ENCODE measurements at places on chromosomes 6 and 20. TPM values are rescaled to one million over a fixed set of nuclear protein-coding genes. Genes with fewer than 3 reads are reported as not detected.

DNA sequence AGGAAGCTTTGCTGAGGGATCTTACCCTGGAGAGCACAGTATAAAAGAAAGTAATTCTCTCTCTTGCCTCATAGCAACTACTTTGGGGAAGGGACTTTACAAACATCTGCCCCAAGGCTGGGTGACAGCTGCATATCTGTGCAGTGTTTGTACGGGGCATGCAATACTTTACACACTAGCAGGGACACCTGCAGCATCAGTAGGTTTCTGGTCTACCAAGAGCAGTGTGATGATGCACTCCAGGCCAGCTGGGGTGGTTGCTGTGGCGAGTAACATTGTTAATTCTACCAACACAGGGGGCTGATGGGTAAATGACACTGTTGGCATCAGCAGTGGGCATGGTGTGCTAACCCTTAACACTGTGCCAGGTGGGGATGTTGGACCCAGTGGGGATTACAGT is 48.0 kb downstream of the ADTRP start:
- no peaks in the 10 kb centered on the region for H3K27me3 ChIP-seq
- no peak overlapping the region for H3K27ac ChIP-seq
- no peak for DNase-seq

GRCh38 chr6:2791450-2791974 is 26.3 kb downstream of the WRNIP1 start:
- peak overlapping the region; percentile 85 for H3K27ac ChIP-seq
- H3K36me3 ChIP-seq, result no peaks in the 10 kb centered on the region
- no peak overlapping the region for H3K4me3 ChIP-seq
- H3K27me3 ChIP-seq, result no peaks in the 10 kb centered on the region
- DNase-seq, result no peak
- no peaks in the 10 kb centered on the region for H3K4me1 ChIP-seq

- no peak overlapping the region for H3K27ac ChIP-seq
- H3K36me3 ChIP-seq, result no peaks in the 10 kb centered on the region
- DNase-seq, result no peak
- H3K4me3 ChIP-seq, result no peak overlapping the region
- no peaks in the 10 kb centered on the region for H3K4me1 ChIP-seq
Observed at GRCh38 chr20:6469695-6470094, 297.8 kb upstream of the BMP2 start.

- H3K27me3 ChIP-seq, result no peaks in the 10 kb centered on the region
- H3K36me3 ChIP-seq, result no peaks in the 10 kb centered on the region
- H3K27ac ChIP-seq, result no peak overlapping the region
- peaks cover 5% of the 10 kb centered on the region for H3K4me1 ChIP-seq
- DNase-seq, result no peak
- H3K4me3 ChIP-seq, result no peak overlapping the region
Observed at GRCh38 chr6:40343318-40343876, 243.8 kb downstream of the LRFN2 start.

DNA sequence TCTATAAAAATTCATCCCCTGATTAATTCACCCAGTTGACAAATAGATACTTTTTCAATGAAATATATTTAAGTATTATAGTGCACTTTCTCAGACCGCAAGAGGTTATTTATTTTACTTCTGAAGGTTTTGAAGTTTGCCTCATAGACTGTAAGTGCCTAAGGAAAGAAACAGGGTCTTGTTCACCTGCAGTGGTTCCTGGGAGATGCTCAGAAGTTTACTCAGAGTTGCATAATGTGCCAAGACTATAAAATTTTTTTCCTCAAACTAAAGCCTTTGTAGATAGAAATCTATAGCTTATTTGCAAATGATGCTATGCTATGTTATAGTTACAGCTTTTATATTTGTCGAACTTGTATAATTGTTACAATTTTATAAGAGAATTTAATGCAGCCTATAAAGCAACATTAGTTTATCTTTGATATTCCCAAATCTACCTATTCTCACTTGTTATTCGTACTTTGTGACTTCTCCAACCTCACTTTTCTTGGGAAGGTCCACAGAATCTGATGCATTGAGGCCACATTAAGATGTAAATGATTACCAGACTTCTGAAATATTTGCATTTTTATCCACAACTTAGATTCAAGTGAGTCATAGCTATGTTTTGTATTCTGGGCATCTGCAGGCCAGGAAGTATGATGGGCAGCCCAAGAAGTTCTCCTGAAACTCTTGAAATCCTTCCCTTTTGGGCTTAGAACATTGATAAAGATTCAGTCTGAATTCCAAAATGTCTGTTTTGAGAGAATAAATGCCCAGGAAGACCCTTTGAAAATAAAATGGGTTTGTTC is 35.7 kb downstream of the KCNQ5 start:
- H3K36me3 ChIP-seq, result no peaks in the 10 kb centered on the region
- no peak overlapping the region for H3K27ac ChIP-seq
- no peaks in the 10 kb centered on the region for H3K27me3 ChIP-seq
- no peak overlapping the region for H3K4me3 ChIP-seq
- no peaks in the 10 kb centered on the region for H3K4me1 ChIP-seq

- no peaks in the 10 kb centered on the region for H3K36me3 ChIP-seq
- no peaks in the 10 kb centered on the region for H3K27me3 ChIP-seq
- H3K4me1 ChIP-seq, result no peaks in the 10 kb centered on the region
- DNase-seq, result no peak
Observed at GRCh38 chr6:136318676-136319075, 29.0 kb upstream of the BCLAF1 start.

GRCh38 chr6:113185299-113185698 is 671.8 kb upstream of the MARCKS start:
- no peak overlapping the region for H3K4me3 ChIP-seq
- no peaks in the 10 kb centered on the region for H3K27me3 ChIP-seq
- no peaks in the 10 kb centered on the region for H3K4me1 ChIP-seq
- H3K36me3 ChIP-seq, result no peaks in the 10 kb centered on the region

PRPH2 gene
- 7.0 TPM for total RNA-seq

DUSP15 gene
- 1.6 TPM for total RNA-seq

FRMD1 gene
- not detected for total RNA-seq

CLDN20 gene
- total RNA-seq, result not detected

MOG gene
- total RNA-seq, result not detected
